ENCODE measurements at places on chromosomes 6 and 20.

- no peak for DNase-seq
Observed at GRCh38 chr6:27809067-27809938, 102.9 kb downstream of the OR2B2 start.

DNA sequence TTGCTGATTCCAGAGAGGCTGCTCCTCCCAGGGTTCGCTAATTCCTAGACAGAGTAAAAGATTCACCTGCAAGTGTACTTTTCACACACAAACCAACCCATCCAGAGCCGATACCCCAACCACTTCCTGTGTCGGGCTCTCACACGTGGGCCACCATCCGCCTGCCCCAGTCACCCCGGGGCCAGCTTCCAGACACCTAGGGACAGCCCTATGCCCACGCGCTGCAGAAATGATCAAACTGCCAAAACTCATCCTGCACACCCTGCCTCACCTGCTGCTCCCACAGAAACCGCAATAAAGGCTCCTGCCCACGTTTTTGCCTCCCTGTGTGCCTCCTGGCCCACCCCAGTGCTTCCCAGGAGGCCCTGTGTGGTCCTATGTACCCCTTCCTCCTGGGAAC is 59.5 kb downstream of the PSMG4 start:
- DNase-seq = no peak

DNA sequence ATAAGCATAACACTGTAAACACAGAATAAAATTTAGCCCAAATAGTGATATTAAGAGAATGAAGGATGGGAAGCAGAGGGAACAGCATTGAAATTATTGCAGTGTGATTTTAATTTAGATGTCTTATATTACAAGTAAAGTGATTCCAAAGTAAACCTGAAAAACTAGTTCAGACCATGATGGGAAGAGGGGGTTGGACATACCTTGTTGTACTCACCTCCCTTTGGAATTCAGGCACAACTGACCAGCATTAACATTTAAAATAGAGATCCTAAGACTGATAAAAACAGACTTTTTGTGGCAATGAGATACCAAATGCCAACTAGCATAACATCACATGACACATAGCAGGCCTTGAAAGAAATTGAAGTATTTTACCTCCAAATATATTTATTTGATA is 262.6 kb upstream of the PRND start:
- no peak for DNase-seq

- no peak for DNase-seq
Observed at GRCh38 chr6:103183831-103184411, 1675.8 kb downstream of the HACE1 start.

GRCh38 chr20:45545754-45546453 is 1.3 kb downstream of the EPPIN start:
- no peak for DNase-seq

DNA sequence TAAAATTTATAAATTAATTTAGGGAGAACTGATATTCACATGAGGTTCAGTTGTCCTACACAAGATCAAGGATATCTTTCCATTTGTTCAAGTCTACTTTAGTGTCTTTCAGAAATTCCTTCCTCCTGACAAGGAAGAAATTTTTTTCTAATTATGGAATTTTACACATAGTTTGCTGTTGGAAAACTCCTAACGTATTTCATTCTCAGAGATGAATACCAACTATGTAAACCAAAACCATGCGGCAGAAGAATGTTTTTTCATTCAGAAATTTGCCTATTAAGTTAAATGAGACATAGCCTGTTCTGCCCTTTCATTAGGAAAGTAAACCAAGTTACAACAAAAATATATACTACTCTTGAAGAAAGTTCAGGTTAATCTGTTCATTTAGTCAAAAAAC is 111.2 kb upstream of the PRDM1 start:
- DNase-seq = no peak

GRCh38 chr6:41549673-41550072 is 3.5 kb downstream of the FOXP4 start:
- DNase-seq = no peak

- DNase-seq = no peak
Observed at GRCh38 chr6:132666118-132666517, 7.1 kb upstream of the TAAR1 start.

DNA sequence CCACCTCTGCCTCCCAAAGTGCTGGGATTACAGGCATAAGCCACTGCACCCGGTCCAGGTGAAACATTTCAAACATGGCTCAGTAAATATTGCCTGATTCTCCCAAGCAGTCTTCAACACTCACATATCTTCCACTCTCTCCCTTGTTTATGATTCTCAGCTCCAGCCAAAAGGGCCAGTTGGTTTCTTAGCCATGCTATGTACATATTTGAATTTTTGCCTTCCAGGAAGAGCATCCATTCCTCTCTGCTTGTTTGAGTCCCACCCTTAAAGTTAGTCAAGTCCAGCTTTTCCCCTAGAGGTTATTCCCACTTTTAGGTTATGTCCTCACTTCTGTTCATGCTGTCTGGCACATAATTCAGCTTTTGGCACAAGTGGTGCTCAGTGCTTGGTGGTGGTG is 5.9 kb downstream of the KIFC1 start:
- DNase-seq = no peak

GRCh38 chr6:111087106-111087835 is at the start of gene SLC16A10:
Gene SLC16A10, plus strand, starts transcription at chr6:111087503. Its CDS starts 250 bp downstream, at chr6:111087753.
- peak; percentile 68 for DNase-seq

GRCh38 chr6:64815718-64816117 is 891.3 kb downstream of the EYS start:
- no peak for DNase-seq

DNA sequence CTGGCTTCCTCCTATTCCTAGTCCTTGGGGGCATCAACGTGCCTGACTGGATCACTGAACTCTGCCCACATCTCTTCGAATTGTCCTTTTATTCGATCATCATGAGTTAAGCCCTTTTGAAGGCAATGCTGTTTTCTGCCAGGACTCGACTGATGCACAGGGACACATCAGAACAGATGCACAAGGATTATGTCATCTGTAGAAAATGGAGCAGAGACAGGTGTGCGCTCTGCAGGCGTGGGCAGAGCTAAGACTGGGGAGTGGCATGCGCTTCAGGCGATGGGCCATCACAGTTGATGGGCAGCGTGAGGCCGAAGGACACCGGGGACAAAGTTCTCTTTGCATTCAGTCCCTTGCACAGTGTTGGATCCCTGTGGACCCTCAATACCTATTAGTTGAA is 13.1 kb downstream of the GABRR1 start:
- DNase-seq = no peak

GRCh38 chr6:168756009-168756634 is 315.1 kb downstream of the SMOC2 start:
- no peak for DNase-seq

DNA sequence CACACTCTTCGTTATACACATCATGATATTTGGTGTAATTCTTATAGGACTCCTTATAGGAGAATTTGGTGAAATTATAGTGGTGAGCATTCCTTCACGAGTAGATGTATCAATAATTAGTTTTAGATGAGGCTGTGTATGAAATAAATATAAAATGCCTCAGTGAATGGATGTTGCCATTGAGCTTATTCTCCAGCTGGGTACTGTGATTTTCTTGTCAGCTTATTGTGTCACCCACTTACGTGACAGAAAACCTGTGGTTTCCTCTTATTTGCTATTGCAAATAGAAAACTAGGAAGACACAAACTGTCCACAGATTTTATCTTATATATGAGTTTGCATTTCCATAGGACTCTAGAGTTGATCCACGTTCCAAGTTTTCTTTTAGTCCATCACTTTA is 439.9 kb upstream of the RNF217 start:
- no peak for DNase-seq

GRCh38 chr6:168170841-168171601 is 92.0 kb upstream of the FRMD1 start:
- no peak for DNase-seq

GRCh38 chr6:27599859-27600532 is 127.1 kb upstream of the ZNF184 start:
- no peak for DNase-seq

- no peak for DNase-seq
Observed at GRCh38 chr6:113402544-113402943, 454.6 kb upstream of the MARCKS start.

GRCh38 chr6:17839513-17840223 is 132.9 kb upstream of the NUP153 start:
- no peak for DNase-seq

GRCh38 chr6:136236466-136237293 is 13.4 kb downstream of the MTFR2 start:
- DNase-seq = no peak

DNA sequence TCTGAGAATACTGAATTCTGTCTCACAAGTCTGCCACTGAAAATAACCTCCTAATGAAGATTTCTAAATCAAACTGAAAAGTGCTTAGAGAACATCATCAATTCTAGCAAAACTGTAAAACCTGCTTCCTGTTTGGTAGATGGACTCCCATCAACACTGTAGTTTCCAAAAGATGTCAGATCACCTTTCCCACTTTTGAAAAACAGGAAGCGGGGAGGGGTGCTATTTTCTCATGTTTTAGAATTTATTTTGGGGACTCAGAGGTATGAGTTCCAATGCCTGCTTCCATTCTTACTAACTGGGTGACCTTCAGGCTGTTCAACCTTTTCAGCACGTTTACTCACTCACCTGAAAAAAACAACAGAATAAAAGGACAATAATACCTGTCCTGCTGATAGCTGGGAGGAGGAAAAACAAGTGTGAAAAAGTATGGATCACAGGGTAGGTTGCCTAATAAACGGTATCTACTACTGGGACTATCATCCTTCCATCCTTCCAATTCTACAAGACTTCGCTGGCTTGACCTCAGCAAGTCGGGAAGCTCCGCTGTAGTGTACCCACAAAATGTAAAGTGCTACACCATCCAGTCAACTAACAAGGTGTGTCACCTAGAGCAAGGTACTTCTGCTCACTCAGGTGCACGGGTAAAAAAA is 1.1 kb downstream of the ATP5F1E start:
- no peak for DNase-seq

- DNase-seq = no peak
Observed at GRCh38 chr6:116461331-116461931, at the start of gene CALHM6. Gene CALHM6, plus strand, starts transcription at chr6:116461375. Its CDS starts 555 bp downstream, at chr6:116461930.

- DNase-seq = no peak
Observed at GRCh38 chr20:57884956-57885355, 175.1 kb upstream of the PMEPA1 start.

DNA sequence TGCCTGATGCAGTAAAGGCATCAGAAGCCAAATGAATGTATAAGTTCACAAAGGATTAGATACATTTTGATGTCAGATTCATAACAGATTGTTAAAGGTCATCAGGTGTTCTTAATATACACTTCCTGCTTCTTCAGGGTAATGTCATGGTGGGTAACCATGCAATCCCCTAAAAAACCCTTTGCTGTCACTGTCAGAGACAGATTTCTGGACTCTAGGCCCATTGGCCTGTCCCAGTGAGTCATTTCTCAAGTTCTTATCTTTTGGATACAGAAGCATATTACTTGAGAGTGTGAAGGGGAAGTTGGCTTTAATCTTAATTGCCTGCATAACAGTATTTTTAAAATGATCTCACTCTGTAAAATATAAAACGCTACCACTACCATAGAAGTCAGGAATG is 895.6 kb upstream of the MAP3K7 start:
- DNase-seq = no peak

DNA sequence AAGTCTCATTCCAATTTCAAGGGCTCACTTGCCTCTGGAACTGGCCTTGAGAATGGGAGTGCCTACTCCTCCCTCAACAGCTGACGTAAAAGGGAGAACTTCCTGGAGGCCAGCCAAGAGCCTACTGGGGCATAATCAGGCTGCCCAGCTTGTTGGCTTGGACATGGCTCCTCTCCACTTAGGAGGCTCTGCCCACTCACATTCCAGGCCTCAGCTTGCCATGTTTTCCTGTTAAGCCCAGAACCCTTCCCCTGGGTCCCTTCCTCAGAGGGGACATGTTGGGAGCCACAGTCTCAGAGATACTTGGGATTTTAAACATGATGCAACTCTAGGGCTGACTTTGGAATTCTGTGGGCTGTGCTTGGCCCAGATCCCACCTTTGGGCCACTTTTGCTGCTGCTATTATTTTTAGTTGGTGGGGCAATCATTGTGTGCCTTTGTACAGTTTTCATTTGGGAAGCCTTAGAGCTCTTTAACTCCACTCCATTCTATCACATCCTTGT is 31.5 kb upstream of the ADTRP start:
- DNase-seq = peak; percentile 88

GRCh38 chr6:2807342-2808090 is 34.1 kb downstream of the SERPINB1 start:
- peak; percentile 67 for DNase-seq

GRCh38 chr6:69673298-69673697 is 123.5 kb downstream of the LMBRD1 start:
- DNase-seq = no peak

GRCh38 chr20:41098703-41099250 is 38.6 kb upstream of the PLCG1 start:
- no peak for DNase-seq

DNA sequence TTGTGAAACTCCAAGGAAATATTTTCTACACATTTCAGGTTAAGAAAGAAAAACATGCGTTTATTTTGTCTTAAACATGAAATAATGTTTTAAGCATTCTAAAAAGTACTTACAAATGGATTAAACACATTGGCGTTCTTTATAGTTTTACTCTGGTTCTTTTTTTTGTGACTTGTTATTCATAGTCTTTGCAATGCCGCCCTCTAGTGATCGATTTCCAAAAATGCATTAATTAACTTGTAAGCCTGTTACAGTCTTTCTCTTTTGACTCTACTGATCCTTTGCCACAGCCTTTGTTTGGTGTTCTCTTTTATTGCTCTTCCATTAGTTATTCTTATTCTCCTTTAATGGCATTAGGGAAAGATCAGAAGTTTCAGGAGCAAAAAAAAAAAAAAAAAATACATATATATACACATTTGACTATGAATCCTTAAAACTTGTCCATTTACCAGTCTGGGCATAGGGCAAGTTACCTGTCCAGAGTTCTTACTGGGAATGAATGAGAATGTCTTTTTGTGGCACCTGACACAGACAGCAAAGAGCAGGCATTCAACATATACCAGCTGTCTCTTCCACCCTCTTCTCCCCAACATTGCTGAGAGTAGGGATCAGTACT is 59.9 kb downstream of the MACROD2 start:
- no peak for DNase-seq

GRCh38 chr20:53828682-53829254 is 235.1 kb upstream of the ZNF217 start:
- no peak for DNase-seq

DNA sequence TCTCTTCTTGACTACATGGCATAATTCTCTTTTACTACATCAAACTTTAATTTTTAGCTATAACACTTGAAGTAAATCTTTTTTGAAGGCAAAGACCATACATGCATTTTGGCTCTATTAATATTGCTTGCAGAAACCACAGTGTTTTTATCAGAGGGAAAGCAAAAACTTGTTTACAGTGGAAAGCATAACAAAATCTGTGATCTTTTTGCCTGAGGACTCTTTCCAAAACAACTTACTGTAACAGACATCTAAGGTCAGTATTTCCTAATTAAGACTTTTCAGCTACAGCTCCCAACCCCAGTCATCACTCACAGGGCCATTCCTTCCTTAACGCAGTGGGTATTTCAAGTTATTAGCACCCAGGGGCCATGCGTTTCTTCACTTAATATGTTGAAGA is 274.7 kb downstream of the CDKAL1 start:
- no peak for DNase-seq

DNA sequence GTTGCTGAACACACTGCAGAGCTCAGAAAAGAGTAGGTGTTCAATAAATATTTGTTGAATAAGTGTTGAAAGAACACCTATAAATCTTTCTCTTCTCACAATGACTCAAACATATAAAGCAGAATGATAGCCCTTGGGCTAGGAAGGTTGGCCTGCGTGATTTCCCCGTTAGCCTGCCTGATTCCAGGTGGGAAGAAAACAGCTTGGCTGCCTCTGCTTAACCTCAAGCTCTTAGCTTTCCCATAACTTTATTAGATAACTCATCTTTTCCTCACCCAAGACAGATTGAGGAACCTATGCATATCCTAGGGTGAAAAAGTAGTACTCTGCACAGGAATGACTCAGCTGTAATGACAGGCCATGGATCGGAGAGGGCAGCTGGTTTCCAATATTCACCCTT is 300.3 kb upstream of the ID4 start:
- no peak for DNase-seq

All from left cardiac atrium (tissue), 4 donors.